ENCODE measurements at places on chromosomes 7 and 10.

GRCh38 chr10:103171278-103171677 lies 21.8 kb downstream of the NT5C2 start:
- no peak for DNase-seq

DNA sequence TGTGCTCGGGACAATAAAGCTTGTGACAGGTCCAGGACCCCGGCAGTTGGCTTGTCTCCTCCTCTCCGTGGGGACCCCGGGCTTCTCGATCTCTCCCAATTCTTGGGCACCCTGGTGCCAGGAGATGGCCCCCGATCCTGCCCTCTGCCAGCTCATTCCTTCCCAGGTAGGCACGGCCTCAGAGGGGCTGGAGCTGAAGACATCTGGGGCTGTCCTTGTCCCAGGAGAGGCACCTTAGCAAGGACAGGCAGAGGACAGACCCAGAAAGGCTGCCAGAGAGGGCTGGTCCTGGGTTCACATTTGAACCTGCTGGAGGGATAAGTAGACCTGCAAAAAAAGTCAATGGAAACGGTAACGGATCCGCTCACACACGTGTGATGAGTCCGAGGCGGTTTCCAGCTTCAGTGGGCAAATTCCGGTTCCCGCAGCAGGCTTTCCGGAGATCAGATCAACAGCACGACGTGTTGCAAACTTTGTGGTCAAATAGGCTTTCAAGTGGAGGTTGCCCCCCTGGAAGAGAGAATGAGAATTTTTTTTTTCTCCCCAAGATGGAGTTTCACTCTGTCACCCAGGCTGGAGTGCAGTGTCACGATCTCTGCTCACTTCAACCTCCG lies 47.7 kb upstream of the GTF2IRD1 start:
- DNase-seq = no peak

GRCh38 chr7:123876557-123877256 lies 31.7 kb downstream of the HYAL4 start:
- DNase-seq = no peak

GRCh38 chr10:22959292-22959691 lies 31.4 kb downstream of the ARMC3 start:
- DNase-seq = no peak

GRCh38 chr10:84292502-84292901 lies 35.9 kb upstream of the CCSER2 start:
- no peak for DNase-seq

- no peak for DNase-seq
These were observed 122.1 kb upstream of the SFMBT2 start for GRCh38 chr10:7532723-7533498.

- no peak for DNase-seq
These were observed 65.5 kb upstream of the SH2B2 start for GRCh38 chr7:102220960-102221800.

DNA sequence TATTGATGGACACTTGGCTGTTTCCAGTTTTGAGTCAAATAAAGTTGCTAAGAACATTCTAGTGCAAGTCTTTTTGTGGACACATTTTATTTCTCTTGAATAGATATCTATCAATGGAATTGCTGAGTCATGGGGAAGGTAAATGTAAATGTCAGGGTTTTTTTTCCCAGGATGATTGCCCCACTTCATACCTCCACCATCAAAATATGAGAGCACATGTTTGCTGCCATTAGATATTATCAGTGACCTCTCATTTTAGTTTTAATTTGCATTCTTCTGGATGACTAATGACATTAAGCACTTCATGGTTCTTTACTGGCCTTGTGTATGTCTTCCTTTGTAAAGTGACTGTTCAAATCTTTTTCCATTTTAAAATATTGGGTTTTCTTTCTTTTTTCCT lies 45.7 kb downstream of the PAPSS2 start:
- DNase-seq = no peak

DNA sequence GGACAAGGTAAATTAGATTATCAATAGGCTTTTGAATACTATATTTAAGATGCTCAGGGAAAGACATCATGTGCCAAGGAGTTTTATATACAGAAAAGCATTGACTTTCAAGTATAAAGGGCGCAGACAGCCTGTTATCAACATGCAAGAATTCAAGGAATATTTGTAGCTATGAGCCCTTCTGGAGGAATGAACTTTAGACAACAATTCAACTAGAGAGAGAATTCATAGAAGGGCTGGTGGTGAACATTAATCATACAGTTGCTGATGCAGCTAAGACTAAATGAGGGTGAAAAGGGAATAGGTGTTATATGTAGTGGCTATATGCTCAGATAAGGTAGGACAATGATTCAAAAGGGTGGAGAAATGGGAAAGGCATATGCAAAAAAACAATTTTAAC lies 41.2 kb downstream of the AOAH start:
- DNase-seq = no peak
